ENCODE measurements at places on chromosomes 6 and 20.

DNA sequence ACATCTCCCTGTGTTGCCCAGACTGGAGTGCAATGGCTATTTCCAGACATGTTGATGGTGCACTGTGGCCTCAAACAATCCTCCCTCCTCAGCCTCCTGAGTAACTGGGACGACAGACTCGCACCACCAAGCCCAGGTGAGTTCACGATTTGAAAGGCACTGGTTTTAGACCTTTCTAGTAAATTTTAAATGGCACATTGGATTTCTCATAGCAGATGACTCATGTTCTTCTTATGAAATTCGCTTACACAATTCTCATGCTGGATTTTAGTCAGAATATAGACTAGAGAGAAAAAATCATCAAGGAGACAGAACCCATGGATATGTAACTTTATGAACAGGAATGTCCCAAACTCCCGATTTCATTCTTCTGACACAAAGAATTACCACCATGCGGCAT is 18.1 kb upstream of the PXDC1 start:
- DNase-seq: no peak

DNA sequence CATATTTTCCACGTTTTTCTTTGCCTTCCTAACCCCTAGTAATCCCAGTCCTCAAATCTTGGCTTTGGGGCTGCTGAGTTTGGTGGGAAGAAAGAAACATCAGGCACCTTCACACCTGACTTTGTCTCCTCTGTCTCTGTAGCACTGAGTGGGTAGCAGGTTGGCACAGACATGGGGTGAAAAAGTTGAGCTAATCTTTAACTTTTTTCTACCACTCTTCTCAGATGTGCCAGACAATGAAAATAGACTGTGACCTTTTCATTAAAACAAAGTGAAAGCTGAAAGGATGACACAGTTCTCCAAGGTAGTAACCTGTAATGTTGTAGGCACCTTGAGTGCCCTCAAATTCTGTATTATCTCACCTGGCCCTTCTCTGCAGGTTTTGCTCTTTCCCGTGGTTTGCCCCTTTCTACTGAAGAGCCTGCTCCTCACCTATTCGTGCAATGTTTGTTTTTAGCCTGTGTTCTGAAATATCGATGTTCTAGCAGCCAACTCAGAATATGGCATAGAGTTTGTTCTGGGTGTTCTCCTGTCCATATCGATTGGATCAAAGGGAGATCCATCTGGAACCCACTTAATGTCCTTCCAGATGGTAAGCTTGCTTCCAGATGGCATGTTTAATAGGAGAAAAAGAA is 57.8 kb upstream of the ATXN1 start:
- DNase-seq: no peak

DNA sequence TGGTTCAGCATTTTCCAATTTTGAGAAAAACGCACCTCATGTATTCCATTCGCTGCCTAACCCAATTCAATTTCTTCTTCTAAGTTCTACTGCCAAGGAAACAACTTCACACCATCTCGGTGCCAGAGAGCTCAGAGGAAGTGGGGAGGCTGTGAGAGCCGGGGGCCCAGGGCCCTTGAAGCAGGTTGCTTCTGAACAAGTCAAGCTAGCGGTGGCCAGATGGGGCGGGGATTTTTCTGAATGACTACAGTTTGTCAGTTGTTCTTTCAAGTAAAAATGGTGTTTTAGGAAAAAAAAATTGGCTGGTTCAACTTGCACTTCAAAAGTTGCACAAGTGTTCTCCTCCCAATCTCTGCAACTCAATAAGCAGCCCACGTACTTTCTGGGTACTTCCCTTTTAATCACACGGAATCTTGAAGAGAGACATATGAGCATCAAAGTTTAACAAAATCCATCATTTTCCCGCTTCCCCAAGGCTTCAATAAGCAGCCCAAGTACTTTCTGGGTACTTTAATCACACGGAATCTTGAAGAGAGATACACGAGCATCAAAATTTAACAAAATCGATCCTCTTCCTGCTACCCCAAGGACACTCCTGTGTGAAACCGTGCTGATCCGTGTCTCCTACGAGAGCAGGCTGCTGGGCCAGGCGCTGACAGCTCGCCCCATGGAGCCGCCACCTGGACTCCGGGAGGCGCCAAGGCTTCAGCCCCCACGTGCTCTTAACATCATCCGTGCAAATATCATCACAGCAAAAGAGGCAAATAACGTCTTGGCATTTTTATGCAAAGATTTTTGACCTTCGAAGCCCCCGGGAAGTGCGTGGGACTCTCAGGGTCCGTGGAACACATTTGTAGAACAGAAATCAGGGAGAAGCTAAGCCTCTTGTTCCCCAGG is 186.7 kb upstream of the PDE10A start:
- no peak for DNase-seq

- DNase-seq: no peak
Observed at GRCh38 chr20:45725134-45725533, 3.0 kb downstream of the SPINT4 start.

DNA sequence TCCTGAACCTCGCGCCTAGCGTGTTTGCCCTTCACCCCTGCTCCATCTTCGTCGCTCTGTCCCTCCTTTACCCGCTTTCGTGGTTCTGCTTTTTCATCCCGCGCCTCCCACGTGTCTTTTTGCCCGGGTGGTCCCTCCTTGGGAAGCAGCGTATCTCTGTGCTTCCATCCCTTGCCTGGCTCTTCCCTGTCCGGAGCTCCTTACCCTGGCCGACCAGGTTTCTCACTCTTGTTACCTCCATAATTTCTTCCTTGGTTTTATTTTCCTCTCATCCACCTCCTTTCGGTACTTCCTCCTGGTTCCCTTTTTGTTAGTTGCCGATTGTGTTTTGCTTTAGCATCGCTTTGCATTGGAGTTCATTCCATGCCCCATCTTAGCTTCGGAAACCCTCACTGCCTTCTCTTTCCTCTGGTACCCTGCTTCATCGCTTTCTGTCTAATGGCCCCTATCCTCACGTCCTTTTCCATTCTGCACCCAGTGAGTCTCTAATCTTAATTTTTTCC is 735 bp downstream of the FAM135A start:
- peak; percentile 14 for DNase-seq

GRCh38 chr20:45545754-45546453 is 1.3 kb downstream of the EPPIN start:
- DNase-seq: peak; percentile 15

DNA sequence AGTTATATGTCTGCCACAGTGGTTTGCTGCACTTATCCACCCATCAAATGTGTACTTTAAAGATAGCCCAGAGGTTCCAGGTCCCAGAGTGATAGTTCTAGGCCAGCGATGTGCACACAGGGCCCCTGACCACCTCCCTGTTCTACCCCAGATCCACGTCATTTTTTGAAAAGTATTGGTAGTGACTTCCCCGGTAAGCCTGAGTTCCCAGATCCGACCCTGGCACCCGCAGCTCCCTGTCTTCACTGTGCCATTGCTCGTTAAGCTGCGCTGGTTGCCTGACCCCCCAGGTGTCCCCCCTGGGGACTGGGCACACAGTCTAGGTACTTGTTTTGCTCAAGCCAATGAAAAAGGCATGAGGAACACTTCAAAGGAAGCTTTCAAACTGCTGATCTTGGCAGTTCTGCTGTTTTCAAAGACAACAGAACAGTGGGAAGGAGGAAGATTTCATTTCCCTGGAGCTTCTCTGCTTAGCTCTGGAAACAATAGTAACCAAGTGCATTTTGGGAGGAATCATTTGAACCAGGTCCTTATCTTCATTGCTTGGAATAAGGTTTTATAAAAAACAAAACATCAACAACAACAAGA is 116.3 kb upstream of the TAB2 start:
- no peak for DNase-seq

DNA sequence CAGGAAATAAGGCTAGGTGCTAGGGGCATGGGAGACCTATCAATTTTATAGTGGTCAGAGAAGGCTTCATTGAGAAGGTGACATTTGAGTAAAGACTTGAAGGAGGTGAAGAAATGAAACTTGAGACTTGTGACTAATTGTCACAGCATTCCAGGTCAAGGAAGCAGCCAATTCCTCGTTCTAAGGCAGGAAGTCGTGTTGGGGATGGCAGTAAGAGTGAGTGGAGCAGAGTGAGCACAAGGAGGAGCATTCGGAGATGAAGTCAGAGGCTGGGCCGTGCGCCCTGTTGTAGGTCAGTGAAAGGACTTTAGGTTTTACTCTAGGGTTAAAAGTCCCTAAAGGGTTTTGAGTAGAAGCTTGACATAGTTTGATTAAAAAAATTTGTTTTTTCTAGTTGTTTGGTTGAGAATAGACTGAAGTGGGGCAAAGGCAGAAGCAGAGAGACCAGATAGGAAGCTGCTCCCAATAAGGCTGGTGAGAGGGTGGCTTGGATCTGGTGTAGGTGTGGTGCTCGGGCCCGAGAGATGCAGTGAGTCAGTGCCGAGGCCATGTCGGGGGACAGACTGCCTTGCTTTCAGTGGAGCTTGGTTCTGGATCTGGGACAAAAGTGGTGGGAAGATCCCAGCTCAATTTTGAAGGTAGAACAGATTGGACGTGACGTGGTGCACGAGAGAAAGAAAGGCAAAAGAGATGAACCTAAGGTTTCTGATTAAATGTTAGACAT is 2.6 kb upstream of the RSPH3 start:
- no peak for DNase-seq

- no peak for DNase-seq
Observed at GRCh38 chr6:104908031-104908887, 48.5 kb upstream of the HACE1 start.

- no peak for DNase-seq
Observed at GRCh38 chr6:47967843-47968242, 143.2 kb downstream of the PTCHD4 start.

DNA sequence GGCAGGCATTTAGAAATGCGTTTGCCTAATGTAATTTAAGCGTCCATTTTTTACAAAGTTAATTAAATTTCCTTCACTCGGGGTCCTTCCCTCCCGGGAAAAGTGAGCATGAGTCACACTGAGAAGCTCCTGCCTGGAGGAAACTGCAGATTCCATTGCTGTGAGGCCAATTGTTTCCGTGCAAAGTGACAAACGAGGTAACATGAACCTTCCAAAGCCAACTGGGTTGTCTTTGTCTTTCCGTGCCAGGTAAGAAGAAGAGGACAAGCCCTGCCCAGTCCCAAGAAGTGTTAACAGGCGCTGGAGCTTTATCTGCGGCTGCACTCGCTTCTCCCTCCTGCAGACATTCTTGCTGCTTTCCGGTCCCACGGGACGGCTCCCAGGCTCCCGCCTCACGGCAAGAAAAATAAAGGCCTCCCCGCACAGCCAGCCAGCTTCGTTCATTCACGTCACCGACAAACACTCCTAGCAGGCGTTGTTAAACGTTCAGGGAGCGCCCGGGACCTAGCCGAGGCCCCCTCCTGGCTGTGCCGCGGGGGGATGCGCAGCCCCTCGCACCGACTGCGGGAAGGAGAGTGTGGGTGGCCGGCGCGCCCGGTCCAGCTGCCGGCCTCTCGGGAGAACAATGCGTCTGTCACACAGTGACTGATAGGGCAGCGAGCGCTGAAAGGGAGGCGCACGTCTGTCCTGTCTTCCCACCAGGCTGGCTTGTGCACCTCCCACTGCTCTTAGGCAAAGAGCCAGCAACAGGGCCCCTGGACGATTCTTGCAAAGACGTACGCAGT is 61.5 kb upstream of the HDDC2 start:
- DNase-seq: no peak

GRCh38 chr6:154408891-154409500 is 52.4 kb upstream of the IPCEF1 start:
- no peak for DNase-seq

DNA sequence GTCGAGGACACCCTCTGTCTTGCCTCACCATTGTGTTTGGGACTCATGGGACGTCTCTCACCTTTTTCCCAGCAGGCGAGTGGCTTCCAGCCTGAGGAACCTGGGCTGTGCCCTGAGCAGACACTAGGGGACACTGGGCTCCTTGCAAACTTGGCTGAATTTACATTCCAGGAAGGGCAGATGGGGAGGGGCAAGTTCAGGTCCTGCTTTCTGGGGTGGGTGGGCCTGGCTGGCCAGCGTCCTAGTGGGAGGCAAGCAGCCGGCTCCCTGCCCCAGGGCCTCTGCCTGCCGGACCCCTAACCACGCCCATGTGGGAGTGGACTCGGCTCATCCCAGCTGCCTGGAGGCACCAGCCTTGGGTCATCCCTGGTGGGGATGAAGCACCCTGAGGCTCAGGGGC is 48.2 kb upstream of the MLN start:
- no peak for DNase-seq

- DNase-seq: no peak
Observed at GRCh38 chr20:15673206-15673605, 900.0 kb downstream of the KIF16B start.

- no peak for DNase-seq
Observed at GRCh38 chr6:42226645-42227143, 9.0 kb upstream of the MRPS10 start.

DNA sequence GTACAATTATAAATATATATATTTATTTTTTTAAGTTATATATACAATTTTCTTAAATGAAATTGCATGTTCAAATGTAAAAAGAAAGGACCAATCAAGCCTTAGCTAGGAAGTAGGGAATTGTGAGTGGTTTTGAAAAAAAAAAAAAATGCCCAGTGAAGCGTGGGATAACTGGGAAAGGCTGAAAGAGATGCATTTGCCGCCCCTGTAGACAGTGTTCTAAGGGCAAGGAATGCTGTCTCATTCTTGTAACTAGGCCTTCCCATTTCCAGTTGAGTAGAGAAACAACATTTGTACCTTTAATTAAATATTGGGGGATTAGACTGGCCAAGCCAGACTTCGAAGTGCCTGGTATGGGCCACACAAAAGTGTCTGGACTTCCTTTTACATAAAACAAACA is 430.1 kb upstream of the SLC35B3 start:
- DNase-seq: no peak

GRCh38 chr20:44166477-44166876 is 20.5 kb downstream of the JPH2 start:
- DNase-seq: no peak

- no peak for DNase-seq
Observed at GRCh38 chr20:51360451-51361201, 181.9 kb downstream of the NFATC2 start.

All from MM.1S (cell line).